ENCODE measurements at places on chromosomes 11 and 22. TPM values are rescaled to one million over a fixed set of nuclear protein-coding genes. Genes with fewer than 3 reads are reported as not detected.

Gene DDX10
- total RNA-seq: 28.9 TPM

GRCh38 chr11:33861941-33862589, 29.8 kb downstream of the LMO2 start:
- no peak for DNase-seq

DNA sequence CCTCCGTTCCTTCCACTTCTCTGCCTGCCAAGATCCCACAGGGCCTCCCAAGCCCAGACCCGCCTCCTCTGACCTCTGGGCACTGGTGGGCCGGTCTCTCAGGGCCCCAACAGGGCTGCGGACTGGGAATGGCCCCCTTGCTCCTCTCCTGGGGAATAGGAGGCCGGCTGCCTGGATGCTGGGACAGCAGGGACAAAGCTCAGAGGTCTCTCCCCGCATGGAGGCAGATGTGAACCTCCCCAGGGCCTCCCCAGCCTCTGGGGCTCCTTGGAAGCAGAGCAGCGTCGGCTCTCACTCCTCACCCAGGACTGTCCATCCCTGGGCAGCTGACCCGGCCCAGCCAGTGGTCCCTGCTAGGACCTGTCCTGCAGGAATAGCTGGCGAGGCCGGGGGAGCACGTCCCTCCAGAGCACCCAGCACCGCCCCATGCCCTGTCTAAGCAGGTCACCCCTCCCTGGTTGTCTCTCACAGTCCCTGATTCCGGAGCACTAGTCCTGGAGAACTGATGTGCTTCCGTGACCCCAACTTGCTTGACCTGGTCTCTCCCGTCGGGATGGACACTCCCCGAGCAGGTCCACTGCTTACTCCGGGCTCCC, 85.8 kb downstream of the RTL6 start:
- no peak for DNase-seq

Gene GLB1L3
- 0.17 TPM for total RNA-seq

Gene FXYD6
- total RNA-seq: 71.2 TPM

Gene CCDC87
- total RNA-seq: 0.14 TPM

Gene LPXN
- 0.94 TPM for total RNA-seq

- DNase-seq: no peak
Measured at GRCh38 chr11:13972944-13973343, 10.4 kb downstream of the SPON1 start.

Gene NAP1L4
- 156 TPM for total RNA-seq

DNA sequence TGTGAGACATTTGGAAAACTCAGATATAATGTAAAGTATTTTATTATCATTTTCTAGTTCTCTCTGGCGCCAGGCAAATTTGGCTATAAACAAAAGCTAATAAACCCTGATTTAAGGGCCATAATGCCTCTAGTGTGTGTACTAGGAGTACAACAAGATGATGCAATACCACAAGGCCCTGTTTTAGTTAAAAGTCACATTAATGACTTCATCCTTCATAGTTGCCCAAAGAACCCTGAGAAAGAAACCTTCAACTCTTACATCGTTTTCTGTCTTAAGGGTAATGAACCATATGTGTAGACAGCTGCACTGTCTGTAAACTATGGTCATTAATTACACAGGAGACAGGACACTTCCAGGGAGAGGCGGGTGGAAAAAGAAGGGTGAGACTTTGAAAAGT, 538.4 kb downstream of the FAM181B start:
- no peak for DNase-seq

DNA sequence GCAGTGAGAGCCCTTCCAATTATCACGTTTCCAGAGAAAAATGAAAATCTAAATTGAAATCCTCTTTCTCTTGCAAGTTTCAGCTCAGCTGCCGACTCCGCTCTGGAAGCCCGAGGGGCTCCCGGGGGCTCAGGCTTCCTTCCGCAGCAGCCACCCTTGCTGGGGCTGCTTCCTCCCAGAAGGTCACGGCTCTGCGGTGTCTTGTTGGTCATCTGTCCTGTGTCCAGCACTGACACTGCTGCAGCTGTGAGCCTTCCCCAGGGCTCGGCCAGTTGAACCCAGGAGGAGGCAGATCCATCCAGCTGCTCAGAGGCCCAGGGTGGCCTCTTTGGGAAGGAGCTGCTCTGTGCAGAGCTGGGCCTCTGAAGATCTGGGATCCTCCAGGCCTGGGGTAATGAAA, 1337.2 kb downstream of the TBC1D22A start:
- no peak for DNase-seq

DNA sequence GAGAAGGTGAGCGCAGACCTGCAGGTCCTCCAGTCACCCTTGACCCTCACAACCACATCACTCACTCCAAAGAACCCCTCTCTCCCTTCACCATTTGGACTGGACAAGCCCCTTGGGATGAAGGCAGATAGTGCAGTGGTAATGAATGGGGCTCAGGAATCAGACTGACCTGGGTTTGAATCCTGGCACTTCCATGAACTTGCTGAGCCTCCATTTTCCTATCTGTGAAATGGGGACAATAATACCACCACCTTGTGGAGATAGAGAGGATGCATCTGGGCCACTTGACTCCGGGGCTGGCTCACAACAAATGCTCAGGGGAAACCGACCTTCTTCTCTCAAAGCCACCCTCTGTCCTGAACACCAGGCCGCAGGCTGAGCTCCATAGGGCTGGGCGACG, 178.1 kb downstream of the ST3GAL4 start:
- no peak for DNase-seq

- DNase-seq: no peak
Measured at GRCh38 chr22:16958475-16958874, 49.5 kb downstream of the GAB4 start.

- no peak for DNase-seq
Measured at GRCh38 chr11:80165744-80166143, 724.9 kb upstream of the TENM4 start.

DNA sequence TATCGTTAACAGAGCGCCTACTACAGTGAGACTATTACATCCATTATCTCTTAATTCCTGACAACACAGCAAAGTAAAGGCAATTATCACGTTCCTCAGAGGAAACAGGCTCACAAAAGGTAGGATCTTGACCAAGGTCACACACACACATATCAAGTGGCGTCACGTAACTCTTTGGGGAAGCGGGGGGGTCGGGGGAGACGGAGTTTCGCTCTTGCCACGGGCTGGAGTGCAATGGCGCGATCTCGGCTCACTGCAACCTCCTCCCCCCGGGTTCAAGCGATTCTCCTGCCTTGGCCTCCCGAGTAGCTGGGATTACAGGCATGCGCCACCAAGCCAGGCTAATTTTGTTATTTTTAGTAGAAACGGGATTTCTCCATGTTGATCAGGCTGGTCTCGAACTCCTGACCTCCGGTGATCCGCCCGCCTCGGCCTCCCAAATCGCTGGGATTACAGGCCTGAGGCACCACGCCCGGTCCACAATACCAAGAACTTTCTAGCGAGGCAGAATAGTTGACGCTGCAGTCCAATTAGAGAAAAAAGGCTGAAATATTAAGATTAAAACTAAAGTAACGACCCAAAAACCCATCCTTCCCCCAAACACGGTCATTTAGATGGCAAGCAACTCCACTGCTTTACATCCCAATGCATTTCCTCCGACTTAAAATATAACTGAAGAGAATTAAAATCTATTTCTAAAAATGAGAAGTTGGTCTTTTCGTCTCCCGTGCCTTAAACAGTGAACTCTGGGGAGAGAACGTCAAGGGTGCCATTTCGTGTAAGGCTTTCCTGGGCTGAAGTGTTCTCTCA, 1.2 kb downstream of the DDX17 start:
- no peak for DNase-seq
